Esophagus squamous epithelium (tissue), 5 donors: ENCODE measurements at places on chromosomes 6 and 20.
A peak's percentile ranks its signal among the peaks of the same experiment; 100 is the strongest.

GRCh38 chr6:75126518-75126917 is 79.3 kb downstream of the COL12A1 start:
- H3K27me3 ChIP-seq, result no peaks in the 10 kb centered on the region
- H3K27ac ChIP-seq, result no peak overlapping the region
- H3K4me1 ChIP-seq, result no peaks in the 10 kb centered on the region
- no peak overlapping the region for H3K4me3 ChIP-seq
- DNase-seq, result no peak

DNA sequence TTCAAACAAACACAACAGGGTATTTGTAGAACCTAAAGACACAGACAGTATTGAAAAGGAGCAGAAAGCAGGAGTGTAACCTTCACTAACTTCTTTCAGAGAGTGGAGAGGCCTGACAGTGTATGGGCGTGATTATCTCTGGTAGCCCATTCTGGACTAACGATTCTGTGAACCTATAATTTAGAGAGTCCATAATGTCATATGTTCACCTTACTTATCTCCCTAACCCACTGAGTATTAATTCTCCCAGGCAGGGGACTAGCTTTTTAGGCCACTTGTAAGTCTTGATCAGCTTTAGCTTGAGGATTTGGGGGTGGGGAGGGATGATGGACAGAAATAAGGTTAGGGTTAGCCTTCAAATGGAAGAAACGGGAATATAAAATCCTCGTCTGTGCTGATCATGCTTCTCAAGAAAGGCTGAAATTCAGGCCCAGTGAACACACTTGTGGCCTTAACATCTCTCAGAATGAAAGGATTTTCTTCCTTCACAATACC is 2.8 kb upstream of the PARD6B start:
- H3K27me3 ChIP-seq, result no peaks in the 10 kb centered on the region
- no peak for DNase-seq
- no peak overlapping the region for H3K4me3 ChIP-seq
- H3K4me1 ChIP-seq, result peaks cover 46% of the 10 kb centered on the region
- peak overlapping the region; percentile 86 for H3K27ac ChIP-seq

- no peaks in the 10 kb centered on the region for H3K27me3 ChIP-seq
- H3K36me3 ChIP-seq, result no peaks in the 10 kb centered on the region
- no peak overlapping the region for H3K4me3 ChIP-seq
- DNase-seq, result no peak
Measured at GRCh38 chr6:170124150-170124549, 166.7 kb downstream of the DLL1 start.

DNA sequence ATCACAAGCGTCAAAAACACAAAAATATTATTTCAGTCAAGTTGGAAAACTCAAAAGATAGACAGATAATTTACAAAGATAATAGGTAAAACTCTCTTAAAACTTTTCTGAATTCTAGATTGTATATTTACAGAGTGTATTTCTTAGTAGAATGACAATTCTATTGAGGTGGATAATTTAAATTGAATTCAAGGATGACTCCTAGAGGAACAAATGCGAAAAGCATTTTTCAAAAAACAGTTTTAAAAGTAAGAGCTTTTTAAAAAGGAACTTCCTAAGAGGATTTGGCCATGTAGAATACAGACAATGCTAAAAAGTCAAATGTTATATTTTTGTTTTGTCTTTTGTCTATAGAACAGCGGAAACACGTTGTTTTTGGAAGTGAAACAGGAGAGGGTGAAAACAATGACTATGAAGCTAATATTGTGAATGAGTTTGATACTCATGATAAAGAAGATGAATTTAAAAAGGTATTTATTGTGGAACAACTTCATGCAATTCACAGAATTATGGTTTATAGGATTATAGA is 90.1 kb downstream of the DNAH8 start:
- peaks cover 63% of the 10 kb centered on the region for H3K27me3 ChIP-seq
- H3K4me3 ChIP-seq, result no peak overlapping the region
- H3K36me3 ChIP-seq, result no peaks in the 10 kb centered on the region
- DNase-seq, result no peak
- no peak overlapping the region for H3K27ac ChIP-seq
- no peaks in the 10 kb centered on the region for H3K4me1 ChIP-seq

DNA sequence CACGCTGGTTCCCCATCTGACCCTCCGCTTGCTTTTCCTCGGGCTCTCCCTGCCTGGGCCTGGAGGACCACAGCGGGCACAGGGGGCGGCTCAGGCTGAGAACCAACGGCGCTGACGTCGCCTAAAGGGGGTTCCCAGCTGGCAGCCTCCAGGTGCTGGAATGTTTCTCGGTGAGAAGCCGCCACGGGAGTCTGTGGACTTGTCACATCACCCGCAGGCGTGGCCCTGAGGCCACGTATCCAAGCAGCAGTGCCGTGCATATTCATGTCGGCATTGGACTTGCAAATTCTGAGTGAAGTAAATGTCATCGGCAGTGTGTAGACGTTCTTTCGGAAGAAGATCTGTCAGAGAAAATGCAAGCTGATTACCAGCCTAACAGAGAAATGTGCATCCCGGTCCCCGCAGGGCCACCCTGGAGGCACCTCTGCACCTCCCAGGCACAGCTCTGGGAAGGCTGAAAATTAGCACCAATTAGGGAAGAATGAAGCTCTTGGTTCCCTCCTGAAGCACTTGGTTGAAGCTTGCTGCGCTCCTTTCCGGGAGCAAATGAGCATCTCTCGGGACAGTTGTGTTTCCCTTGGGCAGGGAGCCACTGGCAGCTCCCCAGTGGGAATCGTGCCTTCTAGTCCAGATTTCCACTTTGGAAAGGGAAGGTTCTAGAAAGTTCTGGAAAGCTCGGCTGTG is 24.3 kb downstream of the NTSR1 start:
- DNase-seq, result no peak
- H3K27me3 ChIP-seq, result no peaks in the 10 kb centered on the region
- H3K4me3 ChIP-seq, result no peak overlapping the region
- H3K4me1 ChIP-seq, result no peaks in the 10 kb centered on the region
- H3K27ac ChIP-seq, result no peak overlapping the region

DNA sequence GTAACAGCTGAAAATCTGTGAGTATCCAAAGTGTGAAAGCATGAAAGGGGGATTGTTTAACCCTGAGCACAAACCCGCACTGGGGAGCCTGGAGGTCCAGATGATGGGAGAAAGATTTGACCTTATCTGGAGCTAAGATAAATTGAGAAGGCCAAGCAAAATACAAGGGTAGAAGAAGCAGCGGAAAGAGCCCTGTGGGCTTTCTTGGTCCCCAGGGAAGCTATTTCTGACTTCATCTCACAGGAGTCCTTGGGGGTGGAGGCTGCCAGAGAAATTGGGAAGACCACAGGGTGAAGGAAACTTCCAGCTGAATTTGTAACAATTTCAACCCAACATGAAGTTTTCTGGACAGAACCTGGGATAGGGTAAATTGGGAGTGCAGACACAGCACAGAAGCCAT is 476.9 kb downstream of the MMUT start:
- H3K27ac ChIP-seq, result no peak overlapping the region
- no peak for DNase-seq
- no peaks in the 10 kb centered on the region for H3K36me3 ChIP-seq
- H3K4me1 ChIP-seq, result no peaks in the 10 kb centered on the region

DNA sequence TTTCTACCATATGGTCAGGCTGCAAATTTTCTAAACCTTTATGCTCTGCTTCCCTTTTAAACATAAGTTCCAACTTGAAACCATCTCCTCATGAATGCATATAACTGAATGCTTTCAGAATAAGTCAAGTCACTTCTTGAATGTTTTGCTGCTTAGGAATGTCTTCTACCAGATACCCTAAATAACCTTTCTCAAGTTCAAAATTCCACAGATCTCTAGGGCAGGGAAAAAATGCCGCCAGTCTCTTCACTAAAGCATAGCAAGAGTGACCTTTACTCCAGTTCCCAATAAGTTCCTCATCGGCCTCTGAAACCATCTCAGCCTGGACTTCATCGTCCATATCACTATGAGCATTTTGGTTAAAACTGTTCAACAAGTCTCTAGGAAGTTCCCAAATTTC is 1011.2 kb upstream of the CITED2 start:
- H3K4me1 ChIP-seq, result no peaks in the 10 kb centered on the region
- H3K36me3 ChIP-seq, result no peaks in the 10 kb centered on the region
- DNase-seq, result no peak
- no peak overlapping the region for H3K4me3 ChIP-seq
- H3K27me3 ChIP-seq, result no peaks in the 10 kb centered on the region
- H3K27ac ChIP-seq, result no peak overlapping the region

DNA sequence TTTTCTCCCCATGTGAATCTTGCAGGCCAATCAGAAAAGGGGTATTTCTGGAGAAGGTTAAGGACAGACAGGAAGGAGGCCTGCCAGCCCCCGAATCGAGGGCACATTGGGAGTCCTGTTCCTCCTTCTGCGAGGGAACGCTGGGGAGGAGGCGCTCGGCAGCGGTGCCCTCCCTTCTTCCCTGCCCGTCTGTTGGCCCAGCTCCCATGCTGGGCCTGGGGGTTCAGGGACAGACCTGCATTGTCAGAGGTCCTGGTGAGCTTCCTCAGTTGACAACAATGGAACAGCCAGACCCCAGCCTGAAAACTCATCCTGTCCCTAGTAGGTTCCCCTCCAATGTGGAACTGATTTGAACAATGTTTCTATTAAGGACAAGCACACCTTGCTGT is 15.1 kb upstream of the SYNJ2 start:
- no peaks in the 10 kb centered on the region for H3K27me3 ChIP-seq
- H3K27ac ChIP-seq, result no peak overlapping the region
- no peaks in the 10 kb centered on the region for H3K36me3 ChIP-seq
- no peak for DNase-seq

GRCh38 chr6:163356324-163356723 is 58.2 kb upstream of the QKI start:
- no peaks in the 10 kb centered on the region for H3K36me3 ChIP-seq
- H3K27ac ChIP-seq, result peak overlapping the region; percentile 67
- H3K4me1 ChIP-seq, result peaks cover 7% of the 10 kb centered on the region
- DNase-seq, result no peak

DNA sequence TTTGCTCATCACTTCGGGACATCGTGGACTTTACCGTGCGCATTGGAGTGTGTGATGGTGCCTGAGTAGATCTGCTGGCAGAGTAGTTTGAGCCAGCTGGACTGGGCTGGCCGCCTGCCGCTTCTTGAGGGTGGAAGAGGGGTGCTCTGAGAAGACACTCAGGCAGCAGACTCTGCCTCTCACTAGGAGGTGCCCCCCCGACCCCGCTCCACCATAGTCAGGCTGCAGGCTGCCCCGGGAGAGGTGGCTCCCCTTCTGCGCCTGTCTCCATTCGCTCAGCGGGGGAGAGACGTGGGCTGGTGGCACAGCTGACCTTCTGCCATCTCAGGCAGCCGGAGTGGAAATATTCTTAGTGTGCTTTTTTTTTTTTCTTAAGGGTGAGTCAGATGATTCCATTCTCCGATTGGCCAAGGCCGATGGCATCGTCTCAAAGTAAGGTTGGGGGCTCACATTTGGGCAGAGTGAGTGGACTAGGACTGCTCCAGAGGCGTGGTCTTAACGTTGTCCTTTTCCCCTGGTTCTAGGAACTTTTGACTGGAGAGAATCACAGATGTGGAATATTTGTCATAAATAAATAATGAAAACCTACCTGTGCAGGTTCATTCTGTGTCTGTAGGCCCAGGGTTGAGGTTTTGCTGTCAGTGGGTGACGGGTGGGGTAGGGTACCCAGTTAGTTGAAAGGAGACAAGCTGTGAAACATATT is 1.2 kb downstream of the RPS21 start:
- H3K27ac ChIP-seq, result peak overlapping the region; percentile 99
- no peak for DNase-seq
- no peaks in the 10 kb centered on the region for H3K27me3 ChIP-seq
- peaks cover 51% of the 10 kb centered on the region for H3K36me3 ChIP-seq

DNA sequence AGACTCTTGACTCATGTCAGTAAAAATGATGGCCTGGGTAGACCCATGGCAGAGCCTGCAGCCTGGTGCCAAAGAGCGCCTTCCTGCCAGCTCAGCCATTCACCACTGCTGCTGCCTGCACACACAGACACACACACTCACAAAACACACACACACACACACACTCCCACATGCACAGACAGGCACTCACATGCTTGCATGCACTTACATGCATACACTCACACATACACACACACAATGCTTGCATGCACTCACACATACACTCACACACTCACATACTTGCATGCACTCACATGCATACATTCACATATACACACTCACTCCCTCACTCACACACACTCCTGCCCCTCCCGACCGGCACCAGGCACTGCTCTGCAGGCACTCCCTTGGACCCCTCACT is 18.0 kb upstream of the SYNDIG1 start:
- no peak overlapping the region for H3K27ac ChIP-seq
- no peak overlapping the region for H3K4me3 ChIP-seq
- no peak for DNase-seq

- DNase-seq, result no peak
- peaks cover 5% of the 10 kb centered on the region for H3K4me1 ChIP-seq
- H3K27me3 ChIP-seq, result no peaks in the 10 kb centered on the region
Measured at GRCh38 chr20:48769069-48769983, 58.5 kb downstream of the PREX1 start.

DNA sequence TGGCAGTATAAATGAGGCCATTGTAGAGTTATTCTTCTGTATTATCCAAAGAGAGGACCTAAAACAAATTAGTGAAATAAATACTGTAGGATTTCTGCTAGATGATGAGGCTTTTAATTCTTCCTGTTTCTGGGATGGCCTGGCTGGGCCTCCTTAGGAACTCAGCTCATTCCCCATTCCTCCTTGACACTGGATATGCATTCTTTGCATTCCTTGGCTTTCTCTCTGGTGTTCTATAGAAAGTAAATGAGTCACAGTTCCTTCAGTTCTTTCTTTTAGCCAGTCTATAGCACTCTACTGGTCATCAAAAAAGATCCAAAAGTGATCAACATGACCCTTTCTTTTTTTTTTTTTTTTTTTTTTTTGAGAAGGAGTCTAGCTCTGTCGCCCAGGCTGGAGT is 8.6 kb downstream of the OR10C1 start:
- no peaks in the 10 kb centered on the region for H3K4me1 ChIP-seq
- no peaks in the 10 kb centered on the region for H3K27me3 ChIP-seq
- no peaks in the 10 kb centered on the region for H3K36me3 ChIP-seq
- no peak for DNase-seq
- no peak overlapping the region for H3K27ac ChIP-seq
- H3K4me3 ChIP-seq, result no peak overlapping the region

DNA sequence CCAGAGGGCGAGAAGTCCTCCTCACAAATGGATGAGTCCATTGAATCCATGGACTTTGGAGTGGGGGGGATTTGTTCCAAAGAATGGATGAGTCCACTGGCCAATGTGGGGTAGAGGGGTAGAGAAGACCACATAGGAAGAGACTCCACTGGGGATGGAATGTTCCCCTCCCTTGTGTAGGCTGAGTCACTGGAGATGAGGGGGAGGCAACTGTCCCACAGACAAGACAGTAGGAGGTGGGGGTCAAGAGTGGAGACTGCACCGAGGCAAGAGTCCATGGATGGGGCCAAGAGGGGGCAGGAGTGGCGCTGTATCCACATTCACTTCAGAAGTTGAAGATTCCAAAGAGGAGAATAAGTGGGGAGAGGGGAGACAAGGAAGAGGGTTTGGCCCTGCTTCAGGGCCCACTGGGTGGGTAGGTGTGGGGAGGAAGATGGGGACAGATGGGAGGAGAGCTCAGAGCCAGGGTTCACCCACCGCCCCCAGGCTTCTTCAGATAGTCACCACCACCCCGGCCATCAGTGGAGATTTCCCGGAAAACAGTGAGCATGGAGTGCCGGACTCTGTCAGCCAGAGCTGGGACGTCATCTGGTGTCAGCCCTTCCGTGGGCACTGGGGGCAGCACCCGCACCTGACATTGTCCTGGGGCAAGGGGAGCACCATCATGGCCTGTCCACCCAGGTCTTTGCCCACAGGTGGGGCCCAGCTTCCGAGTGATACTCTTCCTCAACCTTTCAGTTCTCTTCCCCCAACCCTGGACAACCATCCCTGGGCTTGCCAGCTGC is 4.6 kb downstream of the EGFL8 start:
- no peaks in the 10 kb centered on the region for H3K27me3 ChIP-seq
- DNase-seq, result no peak
- no peaks in the 10 kb centered on the region for H3K4me1 ChIP-seq
- no peak overlapping the region for H3K4me3 ChIP-seq
- H3K36me3 ChIP-seq, result peaks cover 77% of the 10 kb centered on the region
